ENCODE measurements at places on chromosomes 1 and 21.

DNA sequence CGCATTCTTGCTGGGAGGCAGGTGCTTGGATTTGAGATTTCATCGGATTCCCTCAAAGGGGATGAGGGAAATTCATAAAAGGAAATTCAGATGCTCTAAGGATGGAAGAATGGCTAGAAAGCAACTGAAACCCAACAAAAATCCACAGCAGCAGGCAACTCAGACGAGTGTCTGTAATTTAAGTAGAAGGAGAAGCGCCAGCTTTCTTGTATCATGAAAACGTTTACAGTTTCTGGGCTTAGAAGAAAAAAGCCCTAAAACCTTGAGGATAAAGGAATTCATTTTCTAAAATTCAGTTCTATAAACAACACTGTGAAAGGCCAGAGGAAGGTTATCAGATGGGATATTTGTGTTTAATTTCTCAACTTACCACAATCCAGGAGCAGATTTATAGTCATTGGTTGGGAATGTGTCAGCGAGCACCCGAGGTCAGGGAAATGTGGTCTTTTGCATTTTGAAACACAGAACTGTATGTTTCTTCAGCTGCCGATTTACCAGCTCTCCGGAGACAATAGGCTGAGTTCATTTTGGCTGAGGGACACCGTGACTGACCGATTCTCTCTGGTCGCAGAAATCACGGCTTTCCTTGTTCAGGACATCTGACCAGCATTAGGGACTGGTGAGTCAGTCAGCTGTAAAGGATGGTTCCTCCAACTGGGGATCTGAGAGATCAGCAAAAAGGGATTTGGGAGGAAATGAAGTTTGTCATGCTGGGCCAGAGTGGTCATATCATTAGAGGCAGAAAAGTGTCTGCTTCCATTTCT lies 111.6 kb upstream of the ERRFI1 start:
- peak; percentile 77 for DNase-seq

GRCh38 chr1:151867321-151867720 lies 13.8 kb upstream of the THEM5 start:
- no peak for DNase-seq

GRCh38 chr1:153513023-153513422 lies 22.8 kb downstream of the S100A6 start:
- no peak for DNase-seq

GRCh38 chr1:74578101-74578500 lies 65.7 kb upstream of the LRRC53 start:
- DNase-seq: no peak

DNA sequence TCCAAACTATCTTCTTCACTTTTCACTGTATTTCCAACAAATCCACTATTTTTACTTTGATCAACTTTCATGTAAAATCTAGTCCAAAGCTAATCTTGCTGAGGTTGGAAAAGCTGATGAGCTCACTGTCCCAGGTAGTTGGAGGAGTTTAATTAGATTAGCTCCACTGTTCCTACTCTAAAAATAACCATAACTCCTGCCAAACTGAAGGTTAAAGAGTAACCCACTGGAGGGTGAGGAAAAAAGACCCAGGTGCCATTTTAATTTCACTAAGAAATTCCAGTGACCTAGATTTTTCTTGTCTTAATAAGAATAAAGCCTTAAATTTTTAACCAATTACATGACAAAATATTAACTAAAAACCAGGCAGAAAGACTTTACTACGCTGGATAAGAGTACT lies 15.3 kb downstream of the DCAF8 start:
- DNase-seq: no peak

DNA sequence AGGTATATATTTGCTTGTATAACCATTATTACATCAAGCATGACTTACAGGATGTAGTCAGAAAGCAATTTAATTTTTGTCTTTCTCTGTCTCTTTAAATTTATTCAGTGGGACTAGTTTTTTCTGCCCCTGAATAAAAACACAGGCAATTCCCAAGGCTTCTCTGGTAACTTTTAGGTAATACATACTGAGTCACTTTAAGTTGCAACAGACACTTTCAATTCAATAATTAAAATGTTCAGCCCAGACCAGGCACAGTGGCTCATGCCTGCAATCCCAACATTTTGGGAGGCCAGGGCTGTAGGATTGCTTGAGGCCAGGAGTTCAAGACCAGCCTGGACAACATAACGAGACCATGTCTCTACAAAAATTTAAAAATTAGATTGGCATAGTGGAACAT lies 12.3 kb downstream of the SLC44A3 start:
- no peak for DNase-seq

- no peak for DNase-seq
Measured at GRCh38 chr1:234611847-234612351, 1.9 kb upstream of the IRF2BP2 start.

- DNase-seq: no peak
Measured at GRCh38 chr1:182662121-182662890, 22.1 kb downstream of the RGS8 start.

GRCh38 chr21:30579346-30579745 lies 10.9 kb downstream of the KRTAP22-2 start:
- DNase-seq: no peak

DNA sequence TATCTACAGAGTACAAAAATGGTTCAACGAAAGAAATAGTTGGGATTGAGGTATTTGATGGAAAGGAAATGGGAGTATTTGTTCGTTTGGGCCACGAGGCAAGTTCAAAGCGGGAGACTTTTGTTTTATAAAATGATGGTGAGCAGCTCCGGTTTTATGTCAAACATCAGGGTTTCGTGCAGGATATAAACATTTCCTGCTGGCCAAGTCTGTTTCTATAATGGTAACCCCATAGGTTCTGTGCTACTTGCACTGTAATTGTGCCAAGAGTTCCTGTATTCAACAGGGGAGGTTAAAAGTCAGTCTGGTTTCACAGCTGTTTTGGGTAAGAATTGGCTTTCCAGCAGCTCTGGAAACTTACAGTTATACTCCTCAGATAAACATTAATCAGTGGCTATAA lies 290.3 kb upstream of the NRIP1 start:
- DNase-seq: no peak

DNA sequence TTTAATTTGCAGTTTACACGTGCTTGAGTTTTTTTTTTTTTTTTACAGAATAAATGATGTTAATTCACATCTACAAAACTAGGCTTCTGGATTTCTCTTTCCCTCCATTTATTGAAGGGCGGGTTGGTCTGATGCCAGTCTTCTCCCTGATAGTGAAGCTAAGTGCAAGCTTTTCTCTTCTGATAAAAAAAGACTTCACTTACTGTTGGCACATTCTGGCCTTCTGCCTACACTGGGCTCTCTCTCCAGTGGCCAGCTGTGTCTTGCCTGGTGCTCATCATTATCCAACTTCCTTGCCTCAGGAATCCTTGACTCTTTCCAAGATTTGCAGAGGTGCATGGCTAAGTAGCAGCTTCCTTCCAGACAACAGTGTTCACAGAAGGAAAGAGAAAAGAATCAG lies 7.6 kb upstream of the RAP1A start:
- DNase-seq: no peak

DNA sequence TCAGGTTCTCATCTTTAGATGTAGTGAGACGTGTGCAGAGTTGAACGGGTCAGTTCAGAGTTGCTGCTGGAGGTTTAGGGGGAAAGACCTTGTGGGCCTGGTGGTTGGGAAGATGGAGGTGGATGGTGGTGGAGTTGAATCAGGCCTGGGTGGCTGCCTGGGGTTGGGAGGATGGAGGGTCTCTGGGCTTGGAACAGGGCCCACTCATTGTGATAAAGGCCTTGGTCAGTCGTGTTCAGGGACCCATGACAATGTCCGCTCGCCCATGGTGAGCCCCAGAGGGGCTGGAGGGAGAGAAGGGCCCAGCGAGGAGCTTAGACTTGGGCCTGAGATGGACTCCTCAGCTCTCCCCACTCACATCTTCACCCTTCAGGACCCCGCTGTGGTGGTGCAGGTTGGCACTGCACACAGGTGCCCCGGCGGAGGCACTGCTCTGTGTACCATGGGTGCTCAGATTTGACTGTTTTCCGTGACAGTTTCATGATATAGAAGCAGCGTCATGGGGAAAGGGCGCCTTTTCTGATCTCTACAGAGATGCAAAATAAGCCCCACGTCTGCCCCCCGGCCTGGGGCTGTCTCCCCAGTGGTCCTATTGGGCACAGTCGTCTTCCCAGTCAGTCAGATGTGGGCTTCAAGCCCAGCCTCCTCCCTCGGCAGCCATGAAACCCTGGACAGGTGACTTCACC lies 39.2 kb downstream of the DISP3 start:
- no peak for DNase-seq

DNA sequence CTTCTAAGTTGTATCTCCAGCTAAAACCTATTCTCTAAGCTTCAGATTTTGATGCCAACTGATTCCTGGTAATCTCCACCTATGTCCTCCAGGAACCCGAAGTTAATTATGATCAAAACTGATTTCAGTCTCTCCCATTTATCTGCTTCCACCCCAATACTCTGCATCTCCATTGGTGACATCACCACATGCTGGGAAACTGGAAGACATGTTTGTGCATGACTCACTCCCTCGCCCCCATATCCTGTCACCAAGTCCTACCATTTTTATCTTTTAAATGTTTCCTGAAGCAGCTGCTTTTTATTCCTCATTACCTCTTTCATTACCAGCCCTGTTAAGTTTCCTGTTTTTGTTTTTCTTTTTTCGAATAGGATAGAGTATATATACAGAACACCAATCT lies 228.5 kb downstream of the LRRC40 start:
- DNase-seq: no peak

GRCh38 chr1:101136739-101137138 lies 100.1 kb upstream of the S1PR1 start:
- DNase-seq: no peak

- peak; percentile 46 for DNase-seq
Measured at GRCh38 chr1:94160811-94161210, 39.9 kb upstream of the ABCA4 start.

DNA sequence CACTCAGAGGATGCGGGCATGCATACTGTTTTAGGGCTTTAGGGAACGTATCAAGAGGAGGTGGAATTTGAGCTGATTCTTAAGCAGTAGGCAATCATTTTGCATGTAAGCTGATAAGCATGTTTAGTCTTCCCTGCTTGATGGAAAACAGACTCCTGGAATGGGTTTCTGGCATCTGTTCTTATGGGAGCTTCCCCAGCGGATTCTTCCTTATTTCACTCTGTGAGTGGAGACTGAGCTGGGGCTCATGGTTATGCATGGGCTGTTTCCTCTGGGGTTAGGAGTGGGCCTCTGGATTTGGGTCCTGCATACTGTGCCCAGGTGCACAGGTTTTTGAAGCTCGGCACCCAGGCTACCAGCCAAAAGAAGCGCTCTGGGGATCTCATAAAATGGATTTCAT lies 93.4 kb downstream of the DIRAS3 start:
- no peak for DNase-seq

- DNase-seq: no peak
Measured at GRCh38 chr1:192749349-192749748, 59.5 kb upstream of the RGS2 start.

DNA sequence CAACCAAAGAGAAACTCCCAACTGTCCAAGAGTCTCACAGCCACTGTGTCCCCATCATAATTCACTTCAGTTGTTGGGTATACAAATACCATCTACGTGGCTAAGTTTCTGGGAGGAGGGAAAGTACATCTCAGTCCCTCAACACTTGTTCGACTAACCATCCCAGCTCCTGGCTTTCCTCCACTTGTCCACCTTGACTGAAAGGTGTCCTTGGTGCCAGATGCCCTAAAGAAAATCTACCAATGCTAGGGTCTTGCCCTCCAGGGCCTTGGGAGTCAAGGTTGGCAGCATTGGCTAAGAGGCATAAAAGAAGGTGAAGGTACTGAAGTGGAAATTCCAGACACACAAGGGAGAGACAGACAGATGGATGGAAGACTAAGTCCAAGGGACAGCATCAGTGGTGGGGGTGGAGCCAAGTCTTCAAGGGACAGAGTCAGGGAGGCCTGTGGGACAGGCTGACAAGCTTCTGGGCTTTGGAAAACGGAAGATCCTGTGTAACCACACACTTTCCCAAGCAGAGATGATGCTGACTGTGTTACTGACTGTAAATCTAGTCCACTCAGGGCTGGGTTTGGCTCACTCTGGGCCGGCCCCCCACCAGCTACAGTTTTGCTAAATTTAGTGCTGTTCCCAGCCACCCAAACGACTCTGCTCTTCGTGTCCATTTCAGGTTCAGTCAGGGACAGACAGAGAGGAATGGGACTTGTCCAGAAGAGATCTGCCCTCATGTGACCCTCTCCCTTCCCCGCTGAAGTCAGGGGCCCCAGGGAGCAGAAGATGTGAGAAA lies 60.1 kb downstream of the CD34 start:
- DNase-seq: no peak

GRCh38 chr1:15994081-15994480 lies 10.0 kb upstream of the SRARP start:
- no peak for DNase-seq

DNA sequence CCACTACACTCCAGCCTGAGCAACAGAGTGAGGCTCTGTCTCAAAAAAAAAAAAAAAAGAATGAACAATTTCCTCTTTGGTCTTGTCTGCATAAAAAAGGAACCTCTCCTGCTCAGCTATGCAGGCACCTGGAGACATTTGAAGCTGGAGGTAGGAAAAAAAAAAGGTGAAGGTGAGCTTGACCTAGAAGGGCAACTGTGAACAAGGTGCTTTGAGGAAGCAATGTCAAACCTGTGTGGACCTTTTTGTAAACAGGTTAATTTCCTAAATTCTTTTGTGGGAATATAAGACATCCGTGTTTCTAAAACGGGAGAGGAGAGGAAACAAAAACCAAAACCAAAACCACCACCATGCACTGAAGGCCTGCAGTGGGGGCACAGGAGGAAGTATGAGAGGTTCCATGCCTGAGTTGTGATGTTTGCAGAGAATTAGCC lies 77.5 kb downstream of the SLC45A1 start:
- DNase-seq: no peak

- DNase-seq: no peak
Measured at GRCh38 chr1:197737916-197738315, 37.4 kb downstream of the DENND1B start.

DNA sequence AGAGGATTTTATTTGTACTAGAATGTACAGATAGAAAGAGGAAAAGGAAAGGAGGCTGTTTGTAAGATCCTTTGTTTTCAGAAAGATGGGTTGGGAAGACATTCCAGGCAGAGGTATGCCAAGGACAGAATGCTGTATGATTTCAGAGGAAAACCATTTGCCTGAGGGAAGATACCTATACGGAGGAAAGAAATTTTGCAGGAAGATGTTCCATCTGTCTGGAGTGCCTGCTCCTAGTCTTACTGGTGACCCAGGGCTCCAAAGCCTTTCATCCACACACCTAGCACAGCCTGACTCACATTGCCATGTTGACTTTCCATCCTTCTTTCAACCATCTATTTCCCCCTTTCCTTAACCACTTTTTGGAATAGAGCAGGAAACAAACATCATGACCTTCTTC lies 18.2 kb downstream of the SAMD13 start:
- no peak for DNase-seq
